ENCODE measurements at places on chromosomes 2 and 18.
A peak's percentile ranks its signal among the peaks of the same experiment; 100 is the strongest.

GRCh38 chr18:3671176-3671575, 221.2 kb downstream of the TGIF1 start:
- no peak for DNase-seq

DNA sequence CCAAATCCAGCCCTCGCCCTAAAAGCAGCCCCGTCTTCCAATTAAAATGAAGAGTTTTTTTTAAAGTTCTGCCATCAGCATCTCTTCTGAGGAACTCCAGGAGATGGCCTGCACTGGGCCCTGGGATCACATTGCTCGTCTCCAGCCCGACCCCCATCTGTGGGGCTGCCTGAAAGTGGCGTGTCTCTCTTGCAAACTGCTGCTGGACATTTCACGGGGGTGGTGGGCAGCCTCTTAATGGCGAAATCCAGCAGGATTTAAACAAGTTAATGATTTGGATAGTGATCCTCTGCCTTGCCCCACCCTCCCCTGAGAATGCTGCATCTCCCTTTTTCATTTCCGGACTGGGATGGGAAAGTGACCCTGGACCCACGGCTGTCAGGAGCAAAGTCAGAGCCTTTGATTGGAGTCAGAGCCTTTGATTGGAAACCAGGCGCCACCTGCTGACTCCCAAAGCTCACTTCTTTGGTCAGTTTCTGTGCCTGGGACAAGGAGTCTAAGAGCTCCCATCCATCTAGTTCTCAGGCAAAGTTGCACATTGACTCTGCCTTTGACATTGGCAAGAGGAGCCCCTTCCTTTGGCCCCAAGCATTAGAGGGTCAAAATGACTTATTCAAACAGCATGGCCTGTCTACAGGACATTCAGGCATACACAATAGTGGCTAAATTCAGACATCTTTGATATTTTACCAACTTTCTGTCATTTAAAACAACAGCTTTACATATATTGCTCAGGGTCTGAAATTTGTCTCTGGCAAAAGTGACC, 155.2 kb downstream of the SH3BP4 start:
- DNase-seq, result peak; percentile 71

DNA sequence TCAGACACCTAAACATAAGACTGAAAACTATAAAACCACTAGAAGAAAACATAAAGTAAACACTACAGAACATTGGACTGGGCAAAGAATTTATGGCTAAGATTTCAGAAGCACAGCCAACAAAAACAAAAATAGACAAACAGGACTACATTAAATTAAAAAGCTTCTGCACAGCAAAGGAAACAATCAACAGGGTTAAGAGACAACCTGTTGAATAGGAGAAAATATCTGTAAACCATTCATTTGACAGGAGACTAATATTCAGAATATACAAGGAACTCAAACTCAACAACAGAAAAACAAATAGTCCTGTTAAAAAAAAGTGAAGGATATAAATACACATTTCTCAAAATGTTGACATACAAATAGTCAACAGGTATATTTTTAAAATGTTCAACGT, 106.7 kb upstream of the FANCL start:
- DNase-seq, result no peak

GRCh38 chr18:73509460-73509859, 638.2 kb downstream of the FBXO15 start:
- DNase-seq, result no peak

GRCh38 chr2:54279385-54279784, 23.4 kb upstream of the TSPYL6 start:
- no peak for DNase-seq

DNA sequence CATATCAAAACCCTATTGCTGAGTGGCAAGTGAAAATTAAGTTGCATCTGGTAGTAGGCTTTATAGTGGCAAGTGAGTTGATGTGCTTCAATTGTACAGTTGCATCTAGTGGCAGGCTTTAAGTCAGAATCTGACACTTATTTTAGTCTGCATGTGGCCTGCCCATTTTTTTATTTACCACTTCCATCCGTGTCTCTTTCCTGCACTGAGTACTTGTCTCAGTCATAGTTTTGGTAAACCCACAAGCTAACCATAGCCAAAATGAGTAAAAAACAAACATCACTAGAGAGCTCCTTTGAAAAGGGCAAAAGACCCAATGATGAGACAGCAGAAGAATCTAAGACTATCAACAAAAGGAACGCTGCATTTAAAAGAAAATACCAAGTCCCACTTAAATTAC, 96.0 kb upstream of the CRACDL start:
- no peak for DNase-seq

GRCh38 chr2:62641410-62641843, 64.1 kb upstream of the EHBP1 start:
- DNase-seq, result no peak

DNA sequence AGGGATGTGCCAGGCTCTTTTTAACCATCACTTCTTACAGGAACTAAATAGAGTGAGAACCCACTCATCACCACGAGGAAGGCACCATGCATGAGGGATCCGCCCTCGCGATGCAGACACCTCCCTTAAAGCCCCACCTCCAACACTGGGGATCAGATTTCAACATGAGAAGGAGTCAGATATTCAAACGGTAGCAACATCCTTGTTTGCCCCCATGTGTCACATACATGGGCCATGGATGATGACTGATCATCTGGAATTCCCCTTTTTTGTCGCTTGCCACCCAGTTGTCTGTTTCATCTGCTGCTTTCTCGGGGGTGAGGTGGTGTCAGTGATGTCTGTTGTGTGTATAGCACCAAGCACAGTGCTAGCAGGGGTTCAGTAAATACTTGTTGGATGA, 57.9 kb downstream of the NCK2 start:
- DNase-seq, result no peak

GRCh38 chr2:44325897-44326296, 35.4 kb downstream of the PREPL start:
- DNase-seq, result no peak

DNA sequence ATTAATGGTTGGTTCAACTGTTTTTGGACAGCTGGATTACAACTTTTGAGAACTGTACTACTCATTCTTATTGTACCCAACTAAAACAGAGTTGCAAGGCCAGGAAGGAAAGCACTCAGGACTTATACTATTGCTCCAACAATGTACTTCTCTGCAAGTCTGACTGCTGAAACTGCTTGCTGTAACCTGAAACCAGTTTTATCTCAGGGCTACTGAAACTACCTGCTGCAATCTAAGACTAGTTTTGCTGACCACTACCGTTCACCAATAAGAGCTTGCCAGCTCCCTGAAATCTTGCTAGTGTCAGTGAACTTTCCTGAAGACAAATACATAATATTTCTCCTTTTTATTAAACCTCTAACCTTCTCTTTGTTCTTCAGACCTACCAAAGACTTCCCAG, 157.3 kb downstream of the CDCA7 start:
- no peak for DNase-seq

Data from heart left ventricle (tissue), 16 donors.